ENCODE measurements at places on chromosomes 2 and 18.

DNA sequence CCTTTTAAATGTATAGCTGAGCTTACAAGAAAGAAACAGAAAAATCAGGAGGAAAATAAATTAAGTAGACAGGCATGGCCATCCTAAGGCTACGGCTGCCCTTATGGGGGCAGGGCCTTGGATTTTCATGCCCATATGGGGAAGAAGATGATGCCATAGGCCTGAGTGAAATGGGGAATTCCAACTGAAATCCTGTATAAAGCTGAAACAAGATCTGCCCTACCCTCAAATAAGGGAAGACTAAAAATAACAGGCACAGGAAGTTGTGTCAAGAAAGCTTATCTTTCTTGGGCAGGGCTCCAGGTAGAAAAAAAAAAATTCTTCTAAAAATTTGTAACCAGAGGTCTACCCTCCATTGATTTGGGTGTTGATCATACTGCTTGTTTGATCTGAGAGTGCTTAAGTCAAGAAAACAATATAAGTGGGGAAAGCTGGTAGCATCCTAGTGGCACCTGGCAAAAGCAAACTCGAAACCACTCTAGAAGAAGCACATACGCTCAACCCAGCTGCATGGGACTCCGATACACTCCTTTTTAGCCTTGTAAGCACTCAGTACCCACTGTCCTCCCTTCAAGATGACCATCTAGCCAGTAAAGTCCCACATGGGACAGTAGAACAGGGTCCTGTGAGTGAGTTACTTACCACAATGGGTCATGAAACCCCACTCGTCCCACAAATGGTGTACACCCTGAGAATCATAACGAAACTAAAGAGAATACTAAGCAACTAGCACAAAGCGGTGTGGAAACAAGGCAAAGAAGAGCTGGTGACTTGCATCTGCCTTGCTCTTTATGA lies 22.3 kb downstream of the DNAH7 start:
- DNase-seq: no peak

GRCh38 chr2:148979919-148980277 lies 58.6 kb upstream of the LYPD6B start:
- DNase-seq: no peak

GRCh38 chr18:60176259-60176658 lies 196.3 kb downstream of the MC4R start:
- DNase-seq: no peak

DNA sequence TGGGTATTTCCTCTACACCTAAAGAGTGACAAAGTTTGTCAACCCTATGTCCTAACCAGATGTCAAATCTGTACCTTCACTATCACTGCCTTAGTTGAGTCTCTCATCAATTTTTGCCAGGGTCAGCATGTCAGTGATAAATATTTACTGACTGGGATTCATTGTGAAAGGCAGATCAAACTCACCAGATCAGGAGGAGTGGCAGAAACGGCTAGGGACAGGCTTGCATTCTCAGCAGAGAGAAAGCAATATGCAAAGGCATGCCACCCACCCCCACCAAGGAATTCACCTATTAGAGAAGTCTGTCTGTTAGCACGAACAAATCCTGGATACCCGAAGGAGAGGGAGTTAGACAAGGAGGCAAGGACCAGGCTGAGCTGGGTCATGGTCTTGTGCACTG lies 62.6 kb downstream of the PTPN2 start:
- no peak for DNase-seq

DNA sequence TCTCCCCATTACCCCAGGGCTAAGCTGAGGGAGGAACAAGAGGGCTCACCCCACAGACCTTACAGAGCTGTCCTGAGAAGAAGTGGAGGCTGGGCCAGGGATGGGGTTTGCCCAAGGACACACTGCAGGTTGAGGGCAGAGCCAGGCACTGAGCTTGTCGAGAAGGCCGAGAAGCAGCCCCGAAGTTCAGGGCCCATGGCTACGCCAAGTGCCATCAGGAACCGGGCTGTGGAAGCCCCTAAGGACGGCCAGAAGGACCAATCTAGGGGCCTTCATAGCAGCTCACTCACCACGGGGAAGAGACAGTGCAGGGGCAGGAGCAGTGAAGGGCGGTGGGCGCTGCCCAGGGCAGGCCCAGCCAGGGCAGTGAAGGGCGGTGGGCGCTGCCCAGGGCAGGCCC lies 18.6 kb upstream of the AGXT start:
- DNase-seq: no peak

- no peak for DNase-seq
Measured at GRCh38 chr2:2639251-2640139, 308.4 kb upstream of the MYT1L start.

DNA sequence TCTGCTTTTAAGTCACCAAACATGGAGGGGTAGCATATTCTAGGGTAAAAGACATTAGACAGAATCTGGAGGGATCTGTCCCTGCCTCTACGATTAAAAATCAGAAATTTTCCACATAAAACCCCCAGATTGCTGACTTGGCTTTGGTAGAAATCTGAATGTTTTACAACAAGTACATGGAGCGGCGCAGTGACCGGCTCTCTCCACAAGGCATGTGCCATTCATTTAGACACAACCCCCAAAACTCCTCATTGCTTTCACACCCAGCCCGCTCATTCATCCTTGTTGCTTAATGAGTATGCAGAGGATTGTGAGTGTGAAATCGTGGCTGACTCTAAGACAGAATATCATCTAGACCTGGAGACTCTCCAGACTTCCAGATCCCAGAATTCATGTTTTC lies 140.6 kb downstream of the CNTNAP5 start:
- DNase-seq: no peak

DNA sequence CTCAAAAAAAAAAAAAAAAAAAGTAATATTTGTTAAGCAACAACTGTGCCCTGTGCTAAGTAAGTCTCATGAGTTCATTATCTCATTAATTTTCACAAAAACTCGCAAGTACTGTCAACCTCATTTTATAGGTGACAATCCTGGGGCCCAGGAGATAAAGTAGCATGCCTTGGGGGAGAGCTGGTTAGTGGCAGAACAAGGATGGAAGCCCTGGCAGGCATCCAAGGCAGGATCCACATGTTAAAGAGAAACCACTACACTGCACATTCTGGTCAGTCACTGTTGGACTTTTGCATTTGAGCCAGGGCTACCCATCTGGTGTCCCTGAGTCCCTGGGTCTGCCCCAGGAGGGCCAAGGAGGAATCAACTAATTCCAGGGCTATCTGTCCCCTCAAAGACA lies 54.6 kb downstream of the ZFP36L2 start:
- no peak for DNase-seq

DNA sequence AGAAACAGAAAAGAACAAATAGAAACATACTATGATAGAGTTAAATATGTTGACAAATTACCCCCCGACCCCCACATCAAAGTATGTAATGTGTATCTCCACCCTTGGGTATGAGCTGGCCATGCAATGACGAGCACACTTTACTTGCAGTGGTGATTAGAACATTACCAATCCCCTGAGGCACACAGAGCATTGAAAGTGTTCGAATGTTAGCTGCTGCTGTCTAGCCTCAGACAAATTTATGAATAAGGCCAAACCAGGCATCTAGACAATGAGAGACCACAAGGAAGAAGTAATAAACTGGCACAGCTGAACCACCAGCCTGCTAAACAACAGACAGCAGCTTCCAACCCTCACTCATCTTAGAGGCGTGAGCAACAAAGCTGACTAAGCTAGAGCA lies 380.5 kb downstream of the DSEL start:
- DNase-seq: no peak

DNA sequence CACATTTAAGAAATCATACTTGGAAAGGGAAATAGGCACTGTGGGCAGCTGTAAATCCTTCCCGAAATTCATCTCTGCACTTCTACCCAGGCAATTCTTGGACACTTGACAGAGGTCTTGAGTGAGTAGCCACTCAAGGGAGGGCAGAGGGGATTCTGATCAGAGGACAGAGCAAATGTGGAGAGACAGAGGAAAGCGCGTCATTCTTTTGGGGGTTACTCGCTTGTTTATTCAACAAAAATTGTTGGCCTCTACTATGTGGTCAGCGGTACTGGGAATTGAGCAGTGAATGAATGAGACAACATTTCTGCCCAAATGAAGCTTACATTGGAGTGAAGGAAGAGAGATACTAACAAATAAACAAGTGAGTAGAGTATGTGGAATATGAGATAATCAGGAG lies 41.4 kb upstream of the YES1 start:
- no peak for DNase-seq

- DNase-seq: no peak
Measured at GRCh38 chr2:147468349-147468748, 376.5 kb upstream of the ACVR2A start.

DNA sequence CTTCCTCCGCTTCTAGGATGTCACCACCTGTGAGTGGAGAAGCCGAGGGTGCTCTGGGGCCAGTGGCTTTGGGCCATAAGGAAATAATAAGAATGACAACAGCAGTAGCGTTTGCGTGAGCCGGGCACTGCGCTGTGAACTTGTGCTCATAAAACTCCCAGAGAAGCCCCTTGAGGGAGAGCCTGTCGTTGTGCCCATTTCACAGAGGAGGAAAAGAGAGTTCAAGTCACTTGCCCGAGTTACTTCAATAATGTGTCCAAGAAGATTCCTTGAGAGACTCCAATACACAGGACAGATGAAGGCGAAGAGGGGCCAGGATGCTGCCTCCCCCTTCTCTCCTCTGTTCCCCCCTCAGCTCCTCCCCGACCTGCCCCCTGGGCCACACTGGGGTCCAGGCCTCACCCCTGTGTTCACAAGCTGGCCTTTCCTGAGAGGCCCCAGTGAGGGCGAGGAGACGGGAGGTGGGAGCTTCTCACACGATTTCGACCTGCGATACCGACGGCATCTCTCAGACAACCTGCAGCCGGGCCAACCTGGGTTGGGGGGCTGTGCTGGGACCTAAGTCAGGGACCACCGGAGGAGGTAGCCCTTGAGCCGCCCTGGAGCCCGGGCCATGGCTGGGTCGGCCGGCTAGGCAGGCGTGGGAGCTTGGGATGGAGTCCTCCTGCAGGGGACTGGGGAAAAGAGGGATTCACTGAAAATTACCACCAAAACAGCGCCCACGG lies 53.5 kb upstream of the UBE2F start:
- DNase-seq: no peak

DNA sequence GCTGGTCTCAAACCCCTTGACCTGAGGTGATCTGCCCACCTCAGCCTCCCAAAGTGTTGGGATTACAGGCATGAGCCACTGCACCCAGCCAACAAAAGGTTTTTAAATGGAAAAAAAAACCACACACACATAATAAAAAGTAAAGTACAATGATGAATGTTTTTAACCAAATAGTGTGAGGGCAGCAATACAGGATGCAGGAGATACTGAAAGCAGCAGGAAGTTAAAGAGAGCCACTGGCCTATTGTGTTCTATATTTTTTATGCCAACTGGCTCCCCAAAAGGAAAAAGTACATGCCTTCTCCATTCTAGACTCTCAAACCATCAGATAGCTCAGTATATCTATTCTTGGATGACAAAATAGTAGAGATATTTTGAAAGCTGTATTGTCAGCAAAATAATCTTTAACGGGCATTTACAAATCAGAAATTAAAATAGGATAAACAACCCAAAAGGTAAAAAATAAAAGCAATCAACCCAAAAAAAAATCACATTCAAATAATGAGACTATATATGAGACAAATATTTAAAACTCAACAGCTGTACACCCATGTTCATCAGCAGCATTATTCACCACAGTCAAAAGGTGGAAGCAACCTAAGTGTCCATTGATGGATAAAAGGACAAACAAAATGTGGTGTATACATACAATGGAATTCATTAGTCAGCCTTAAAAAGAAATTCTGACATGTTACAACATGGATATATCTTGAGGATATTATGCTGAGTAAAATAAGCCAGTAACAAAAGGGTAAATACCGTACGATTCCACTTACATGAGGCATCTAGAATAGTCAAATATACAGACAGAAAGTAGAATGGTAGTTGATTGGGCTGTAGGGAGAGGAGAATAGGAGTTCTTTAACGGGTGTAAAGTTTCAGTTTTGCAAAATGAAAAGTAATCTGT lies 26.2 kb downstream of the GPATCH11 start:
- no peak for DNase-seq

DNA sequence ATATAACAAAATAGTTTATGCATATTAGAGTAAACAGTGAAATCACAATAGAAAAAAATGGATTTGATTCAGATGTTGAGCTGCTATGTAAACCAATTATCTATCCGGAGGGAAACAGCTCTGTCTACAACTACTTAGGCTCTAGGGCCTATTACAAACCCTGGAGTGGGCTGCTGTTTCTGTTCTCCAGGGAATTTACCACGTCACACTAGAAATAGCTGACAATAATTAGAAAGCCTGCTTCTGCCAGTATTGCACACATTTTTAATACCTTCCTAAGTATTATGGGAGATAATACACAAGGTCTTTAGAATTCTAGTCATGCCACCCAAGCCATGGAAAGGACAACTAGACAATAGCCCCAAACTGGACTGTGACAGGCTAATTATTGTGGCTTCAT lies 411.1 kb downstream of the FIGN start:
- DNase-seq: no peak

GRCh38 chr2:151861174-151861573 lies 33.0 kb upstream of the ARL5A start:
- no peak for DNase-seq

DNA sequence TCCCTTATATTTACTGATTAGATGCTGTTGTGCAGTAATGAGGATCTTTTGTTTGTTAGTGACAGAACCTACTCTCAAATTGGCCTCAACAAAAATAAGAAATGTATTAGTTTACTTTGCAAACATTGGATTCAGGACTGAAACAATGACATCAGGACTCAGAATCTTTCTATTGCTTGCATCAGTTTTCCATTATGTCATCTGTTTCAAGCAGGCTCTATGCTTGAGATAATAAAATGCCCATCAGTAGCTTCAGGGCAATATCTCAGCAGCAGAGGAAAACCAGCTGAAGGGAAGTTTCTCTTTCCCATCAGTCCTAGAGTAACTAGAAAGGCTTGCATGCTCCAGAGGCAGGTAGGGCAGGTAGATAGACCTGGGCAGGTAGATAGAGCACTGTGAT lies 375.5 kb upstream of the SLC8A1 start:
- no peak for DNase-seq

GRCh38 chr2:65388051-65388531 lies 44.3 kb downstream of the SPRED2 start:
- DNase-seq: no peak

- DNase-seq: no peak
Measured at GRCh38 chr2:152490686-152491455, 155.9 kb downstream of the FMNL2 start.

GRCh38 chr2:1989216-1989615 lies 244.9 kb upstream of the PXDN start:
- no peak for DNase-seq

DNA sequence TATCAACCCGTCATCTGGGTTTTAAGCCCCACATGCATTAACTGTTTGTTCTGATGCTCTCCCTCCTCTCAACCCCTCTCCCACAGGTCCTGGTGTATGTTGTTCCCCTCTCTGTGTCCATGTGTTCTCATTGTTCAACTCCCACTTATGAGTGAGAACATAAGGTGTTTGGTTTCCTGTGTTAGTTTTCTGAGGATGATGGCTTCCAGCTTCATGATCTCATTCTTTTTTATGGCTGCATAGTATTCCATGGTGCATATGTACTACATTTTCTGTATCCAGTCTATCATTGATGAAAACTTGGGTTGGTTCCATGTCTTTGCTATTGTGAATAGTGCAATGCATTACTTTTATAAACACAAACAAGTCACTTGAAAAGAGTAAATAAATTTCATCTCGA lies 7.0 kb upstream of the INPP1 start:
- DNase-seq: no peak

GRCh38 chr2:9252002-9252357 lies 45.4 kb downstream of the ASAP2 start:
- DNase-seq: no peak

GRCh38 chr2:186639939-186640338 lies 50.1 kb downstream of the ITGAV start:
- no peak for DNase-seq

Data from stimulated activated CD4-positive, alpha-beta T cell treated with anti-CD3 and anti-CD28 coated beads, Interleukin-2, amount 100 ng/mL, for 4 hours (primary cell).